ENCODE measurements at places on chromosomes 5 and 9.

DNA sequence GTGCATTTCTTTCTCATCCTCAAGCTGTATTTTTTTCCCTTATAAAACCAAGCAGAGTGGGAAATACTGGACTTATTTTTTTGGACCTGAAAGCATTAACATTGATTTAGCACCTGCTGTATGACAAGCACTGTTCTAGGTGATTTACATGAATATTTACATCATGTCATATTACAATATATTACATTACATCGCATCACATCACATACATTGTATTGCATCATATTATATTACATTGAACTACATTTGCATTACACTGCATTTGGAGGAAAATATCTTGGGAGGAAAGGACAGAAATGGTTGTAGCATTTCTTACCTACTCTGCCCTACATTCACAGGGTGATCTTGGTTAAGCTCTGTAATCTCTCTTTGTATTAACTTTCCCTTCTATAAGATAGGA lies 11.2 kb upstream of the PDCD1LG2 start:
- no peak for DNase-seq

DNA sequence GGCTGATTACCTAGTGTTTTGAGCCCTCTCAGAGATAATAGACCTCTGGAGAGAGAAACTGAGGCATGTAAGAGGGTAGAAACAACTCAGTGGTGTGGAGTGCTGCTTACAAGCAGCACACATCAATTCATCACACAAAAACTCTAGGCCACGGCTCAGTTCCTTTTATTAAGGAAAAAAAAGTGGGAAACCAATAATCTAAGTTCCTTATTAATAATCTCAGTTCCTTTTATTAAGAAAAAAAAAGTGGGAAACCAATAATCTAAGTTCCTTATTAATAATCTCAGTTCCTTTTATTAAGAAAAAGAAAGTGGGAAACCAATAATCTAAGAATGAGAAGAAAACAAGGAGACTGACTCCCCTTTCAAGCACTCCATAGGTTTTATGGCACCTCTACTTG lies 28.0 kb downstream of the TXNDC8 start:
- no peak for DNase-seq

DNA sequence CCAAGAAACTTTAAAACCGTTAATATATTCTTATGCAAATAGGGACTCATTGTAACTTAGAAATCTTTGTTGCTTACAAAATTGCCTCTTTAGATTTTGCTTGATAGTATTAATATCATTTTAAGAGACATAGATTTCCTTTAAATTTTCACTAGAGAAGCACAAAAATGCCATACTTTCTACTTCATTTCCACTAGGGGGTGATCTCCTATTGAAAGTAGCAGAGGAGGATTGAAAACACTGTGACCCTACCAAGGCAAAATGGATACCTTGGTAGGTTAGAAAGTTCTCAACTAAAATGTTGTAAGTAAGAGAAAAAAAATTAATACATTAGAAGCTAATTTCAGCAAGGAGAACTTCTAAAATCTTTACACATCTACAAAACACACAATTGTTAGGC lies 204.9 kb downstream of the CHSY3 start:
- no peak for DNase-seq

- no peak for DNase-seq
Observed at GRCh38 chr5:111198281-111198966, 25.8 kb upstream of the CAMK4 start.

DNA sequence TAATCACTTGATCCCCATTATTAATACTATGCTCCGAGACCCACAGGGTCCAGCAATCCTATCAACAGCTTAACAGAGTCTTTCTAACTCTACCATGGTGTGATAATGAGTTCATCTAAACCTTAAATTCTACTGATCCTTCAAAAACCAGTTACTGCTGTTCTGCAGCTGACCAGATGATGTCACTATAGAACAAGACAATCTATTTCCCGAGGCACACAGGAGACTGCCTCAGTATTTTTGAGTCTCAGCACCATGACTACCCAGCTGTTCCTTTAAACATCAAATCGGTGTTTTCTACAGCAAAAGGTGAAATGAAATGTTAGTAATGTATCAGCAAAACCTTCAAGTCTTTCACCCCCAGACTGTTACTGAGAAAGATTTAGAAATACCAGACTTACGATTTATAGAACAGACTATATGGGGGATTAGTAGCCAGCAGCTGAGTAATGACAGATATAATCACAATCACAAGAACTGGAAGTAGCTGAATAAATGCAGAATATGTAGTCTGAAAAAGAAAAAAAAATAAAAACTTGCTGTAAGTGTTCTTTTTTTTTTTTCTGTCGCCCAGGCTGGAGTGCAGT lies 16.9 kb downstream of the DNAJC18 start:
- no peak for DNase-seq

- no peak for DNase-seq
Observed at GRCh38 chr5:54848581-54848980, 136.8 kb downstream of the ESM1 start.

DNA sequence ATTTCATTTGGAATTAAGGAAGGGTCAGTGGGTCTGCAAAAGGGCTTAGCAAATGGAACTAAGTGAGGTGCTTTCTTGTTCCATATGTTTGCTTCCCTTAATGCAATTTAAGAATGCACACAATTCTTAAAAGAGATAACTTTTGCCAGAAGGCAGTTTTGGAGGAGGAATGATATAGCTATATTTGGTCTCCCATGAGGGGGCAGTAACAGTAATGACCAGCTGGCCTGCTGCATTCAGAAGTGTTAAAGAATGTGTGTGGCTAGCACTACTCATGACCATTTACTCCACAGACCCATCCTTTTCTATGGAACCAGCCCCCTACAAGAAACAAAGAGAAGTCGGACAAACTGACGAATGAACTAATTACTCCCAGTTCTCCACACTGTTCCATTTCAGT lies 638.9 kb downstream of the RAB3C start:
- DNase-seq: no peak

DNA sequence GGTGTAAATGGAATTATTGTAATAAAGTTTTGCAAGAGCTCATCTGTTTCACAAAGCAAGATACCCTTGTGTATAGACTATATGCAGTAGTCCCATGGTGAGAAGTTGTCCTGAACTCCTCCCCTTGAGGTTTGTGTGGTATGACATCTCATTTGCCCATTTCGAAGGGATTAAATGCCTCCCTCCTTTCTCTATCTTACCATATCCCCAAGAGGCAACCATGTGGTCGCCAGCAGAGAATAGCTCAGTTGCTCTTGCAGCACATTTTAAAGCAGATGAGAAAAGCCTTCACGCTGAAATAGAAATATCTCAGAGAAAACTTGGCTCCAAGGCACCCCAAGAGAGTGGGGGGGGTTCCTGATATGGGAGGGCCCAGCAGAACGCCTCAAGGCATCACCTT lies 4.6 kb downstream of the SEMA6A start:
- DNase-seq: no peak

- no peak for DNase-seq
Observed at GRCh38 chr9:91116711-91117110, 245.0 kb downstream of the AUH start.

DNA sequence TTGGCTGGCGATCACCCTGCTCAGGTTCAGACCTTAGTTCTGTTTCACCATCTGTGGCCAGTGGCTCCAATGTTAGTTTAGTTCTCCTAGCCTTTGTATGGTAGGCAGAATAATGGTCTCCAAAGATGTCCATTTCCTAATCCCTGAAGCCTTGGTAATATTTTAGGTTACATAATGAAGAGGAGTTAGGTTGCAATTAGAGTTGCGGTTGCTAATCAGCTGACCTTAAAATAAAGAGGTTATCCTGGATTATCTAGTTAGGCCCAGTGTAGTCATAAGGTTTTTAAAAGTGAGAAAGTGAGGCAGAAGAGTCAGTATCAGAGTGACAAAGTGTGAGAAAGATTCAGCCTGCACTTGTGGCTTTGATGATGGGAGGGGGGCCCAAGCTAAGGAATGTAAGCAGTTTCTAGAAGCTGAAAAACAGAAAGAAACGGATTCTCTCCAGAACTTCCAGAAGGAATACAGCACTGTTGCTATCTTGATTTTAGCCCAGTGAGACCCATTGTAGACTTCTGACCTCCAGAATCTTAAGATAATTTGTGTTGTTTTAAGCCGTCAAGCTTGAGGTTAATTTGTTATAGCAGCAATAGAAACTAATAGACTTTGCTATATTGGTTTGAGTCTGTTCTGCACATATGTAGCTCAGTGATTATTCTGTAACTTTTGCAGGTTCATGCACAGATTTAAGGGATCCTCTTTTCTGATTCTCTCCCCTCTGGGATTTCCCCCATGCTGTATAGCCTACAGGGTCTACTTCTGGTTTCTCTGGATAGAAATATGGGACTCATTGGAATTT lies 21.6 kb downstream of the LNPEP start:
- DNase-seq: no peak

GRCh38 chr5:154642499-154643245 lies 112.5 kb upstream of the LARP1 start:
- DNase-seq: peak; percentile 13

DNA sequence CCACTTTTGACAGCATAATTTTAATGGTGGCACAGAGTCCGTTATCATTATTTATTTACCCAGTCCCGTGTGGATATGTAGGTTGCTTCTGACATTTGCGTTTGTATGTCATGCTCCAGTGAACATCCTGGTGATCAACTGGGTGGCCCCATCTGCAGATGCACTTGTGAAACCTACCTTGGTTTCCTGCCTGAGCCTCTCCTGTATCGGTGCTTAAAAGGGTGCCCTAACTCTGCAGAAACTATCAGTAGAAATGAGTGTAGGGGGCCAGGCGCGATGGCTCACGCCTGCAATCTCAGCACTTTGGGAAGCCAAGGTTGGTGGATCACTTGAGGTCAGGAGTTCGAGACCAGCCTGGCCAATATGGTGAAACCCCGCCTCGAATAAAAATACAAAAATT lies 92.1 kb upstream of the IER5L start:
- DNase-seq: no peak

GRCh38 chr9:71814815-71815214 lies 46.5 kb upstream of the CEMIP2 start:
- DNase-seq: no peak

DNA sequence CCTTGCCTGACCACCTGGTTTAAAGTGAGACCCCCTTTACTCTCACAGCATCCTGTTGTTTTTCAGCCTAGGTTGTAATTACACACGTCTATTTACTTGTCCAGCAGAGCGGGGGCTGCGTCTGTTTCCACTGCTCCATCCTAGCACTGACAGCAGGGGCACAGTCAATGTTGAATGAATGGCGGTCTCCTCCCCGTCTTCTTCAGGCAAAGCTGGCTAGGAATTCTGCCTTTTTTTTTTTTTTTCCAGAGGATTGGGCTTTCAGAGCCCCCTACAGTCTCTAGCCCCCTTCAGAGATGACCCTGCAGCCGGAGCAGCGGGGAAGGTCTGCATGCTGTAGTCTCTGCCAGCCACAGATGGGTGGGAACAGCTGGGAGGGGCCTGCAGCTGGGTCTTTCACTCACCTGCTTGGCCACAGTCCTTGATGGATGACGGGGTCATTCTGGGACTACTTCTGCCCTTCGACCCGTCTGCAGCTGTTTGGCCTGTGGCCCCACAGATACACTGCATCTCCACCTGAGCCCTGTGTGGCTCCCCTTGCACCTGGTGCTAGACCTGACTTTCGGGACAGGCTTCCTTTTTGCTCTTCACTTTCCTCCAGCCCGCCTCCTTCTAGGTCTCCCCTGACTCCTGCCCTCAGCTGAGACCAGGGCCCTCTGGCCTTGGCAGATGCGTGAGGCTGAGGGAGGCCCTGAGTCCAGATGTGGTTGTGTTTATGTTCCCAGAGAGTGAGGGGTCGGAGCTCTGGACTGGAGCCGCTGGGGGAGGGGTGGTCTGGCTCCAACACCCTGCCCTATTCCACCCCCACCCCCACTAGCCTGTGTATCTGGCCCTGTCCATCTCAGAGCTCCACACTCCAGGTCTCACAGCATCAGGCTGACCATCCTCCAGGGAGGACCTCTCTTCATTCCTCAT lies 8.0 kb downstream of the PITX1 start:
- DNase-seq: no peak

DNA sequence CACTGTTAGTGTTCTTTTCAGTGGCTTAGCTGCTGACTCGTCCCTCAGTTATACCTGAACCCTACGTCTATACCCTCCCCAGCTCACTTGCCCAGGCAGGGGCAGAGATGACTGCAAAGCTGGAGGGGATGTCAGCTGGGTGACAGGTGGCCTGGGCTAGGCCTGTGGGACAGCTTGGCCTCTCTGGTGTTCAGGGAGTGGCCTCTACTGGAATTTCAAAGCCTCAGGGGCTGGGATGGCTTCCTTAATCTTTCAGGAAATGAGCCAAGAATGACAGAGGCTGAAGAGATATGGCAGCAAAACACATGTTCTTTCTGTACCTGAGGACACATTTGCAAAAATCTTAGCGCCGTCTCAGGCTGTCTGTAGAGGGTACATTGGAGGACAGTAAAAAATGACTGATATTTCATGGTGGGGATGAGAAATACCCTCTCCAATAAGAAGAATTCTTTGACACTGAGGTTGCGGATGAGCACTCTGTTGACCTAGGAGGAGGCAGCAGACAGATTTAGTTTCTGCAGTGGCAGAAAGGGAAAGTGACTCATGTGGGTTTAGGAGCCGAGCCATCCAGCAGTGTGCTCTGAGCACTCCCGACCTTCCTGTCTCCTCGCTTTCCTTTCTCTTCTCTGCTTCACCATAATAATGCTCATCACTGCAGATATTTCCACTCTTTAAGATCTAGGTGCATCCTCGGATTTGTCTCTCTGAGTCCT lies 54.4 kb downstream of the ENTREP1 start:
- DNase-seq: no peak

DNA sequence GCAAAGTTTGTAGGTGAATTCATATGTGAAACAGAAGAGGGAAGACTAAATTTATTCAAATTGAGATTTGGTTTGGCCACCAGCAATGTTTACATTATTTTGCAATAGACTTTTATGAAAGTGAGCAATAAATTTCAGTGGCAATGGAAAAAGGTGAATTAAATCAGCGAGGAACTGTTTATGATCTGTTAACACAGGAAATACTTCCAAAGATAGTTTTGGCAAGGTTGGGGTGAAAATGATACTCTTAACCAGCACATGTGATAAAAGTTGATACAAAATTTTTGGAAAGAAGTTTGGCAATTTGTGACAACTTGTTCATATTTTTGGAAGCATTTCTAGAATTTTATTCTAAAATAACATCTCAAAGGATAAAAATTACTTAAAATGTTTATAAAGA lies 119.8 kb downstream of the ARHGEF28 start:
- DNase-seq: no peak

DNA sequence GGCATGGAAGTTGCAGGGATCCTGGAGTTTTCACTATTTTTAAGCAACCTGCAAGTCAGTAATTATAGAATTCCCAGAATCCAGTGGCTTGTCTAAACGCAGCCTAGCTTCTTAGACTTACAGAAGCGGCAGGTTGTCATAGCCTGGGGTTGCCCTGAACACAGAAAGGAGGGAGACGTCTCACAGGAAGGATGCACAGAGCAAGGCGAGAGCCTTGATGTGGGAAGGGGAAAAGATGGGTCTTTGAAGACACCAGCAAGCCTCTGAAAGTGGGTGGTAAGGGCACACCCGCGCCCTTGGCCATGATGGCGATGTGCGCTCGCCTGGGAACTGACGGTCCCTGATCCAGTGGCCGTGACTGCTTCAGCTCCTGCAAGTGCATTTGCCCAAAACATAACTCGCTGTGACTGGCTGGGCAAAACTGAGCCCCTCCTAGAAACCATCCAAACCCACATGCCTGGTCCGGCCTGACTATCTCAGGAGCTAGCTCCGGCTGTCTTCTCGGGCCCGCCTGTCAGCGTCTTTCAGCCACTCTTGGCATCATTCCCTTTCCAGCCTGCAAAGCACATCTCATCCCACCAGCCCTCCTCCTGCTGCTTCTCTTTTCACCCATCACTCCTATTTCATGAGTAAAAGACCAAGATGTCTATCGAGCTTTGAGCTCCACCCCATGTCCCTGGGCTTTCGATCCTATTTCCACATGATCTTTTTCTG lies 17.1 kb downstream of the FBP1 start:
- no peak for DNase-seq

- DNase-seq: no peak
Observed at GRCh38 chr9:131853434-131853833, 113.6 kb upstream of the RAPGEF1 start.

Measured in nucleus accumbens (tissue), 56 donors.